ENCODE measurements at places on chromosomes 1 and 21.
A peak's percentile ranks its signal among the peaks of the same experiment; 100 is the strongest.

DNA sequence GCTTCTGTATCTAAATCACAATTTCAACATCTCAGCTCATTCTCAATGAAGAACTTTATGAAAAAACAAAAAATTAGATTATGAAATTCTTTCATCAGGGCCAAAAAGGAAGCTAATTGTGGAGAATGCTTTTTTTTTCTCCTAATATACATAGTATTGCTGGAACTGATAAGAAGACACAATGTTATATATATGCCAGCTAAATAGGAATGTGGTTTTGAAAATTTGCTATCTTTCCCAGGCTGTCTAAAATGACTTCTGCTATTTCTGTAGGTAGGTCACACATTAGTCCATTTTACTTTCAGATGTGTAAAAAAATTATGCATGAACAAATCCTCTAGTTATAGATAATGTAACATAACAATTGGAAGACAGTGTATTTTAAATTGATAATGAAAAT lies 732.9 kb downstream of the RWDD3 start:
- no peak for DNase-seq

GRCh38 chr1:180937624-180938225 lies 25.0 kb downstream of the KIAA1614 start:
- DNase-seq: no peak

- no peak for DNase-seq
Observed at GRCh38 chr1:241605146-241605805, 34.9 kb downstream of the CHML start.

DNA sequence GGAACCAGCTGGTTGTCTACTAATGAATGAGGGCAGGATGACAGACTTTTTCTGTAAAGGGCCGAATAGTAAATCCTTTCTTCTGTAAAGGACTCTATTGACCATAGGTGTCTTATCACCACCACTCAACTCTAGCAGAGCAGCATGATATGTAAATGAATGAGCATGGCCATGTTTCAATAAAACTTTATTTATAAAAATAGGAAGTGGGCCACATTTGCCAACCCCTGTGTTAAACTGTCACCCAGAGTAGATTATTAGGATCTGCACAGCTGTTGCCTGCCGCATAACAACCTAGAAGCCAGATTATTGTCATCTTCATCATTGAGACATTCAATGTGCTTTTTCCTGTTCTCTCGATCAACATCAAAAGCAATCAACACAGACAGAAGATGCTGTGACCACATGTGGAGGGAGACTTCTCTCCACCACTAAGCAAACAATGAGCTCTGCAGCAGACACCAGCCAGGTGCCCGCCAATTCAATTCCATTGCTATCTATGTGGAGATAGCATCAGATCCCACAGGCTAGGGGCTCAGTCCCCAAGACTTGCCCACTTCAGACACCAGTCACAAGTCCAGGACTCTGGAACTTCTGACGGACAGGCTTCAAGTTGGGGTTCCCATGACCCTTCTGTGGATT lies 6.8 kb upstream of the EFHD2 start:
- no peak for DNase-seq

DNA sequence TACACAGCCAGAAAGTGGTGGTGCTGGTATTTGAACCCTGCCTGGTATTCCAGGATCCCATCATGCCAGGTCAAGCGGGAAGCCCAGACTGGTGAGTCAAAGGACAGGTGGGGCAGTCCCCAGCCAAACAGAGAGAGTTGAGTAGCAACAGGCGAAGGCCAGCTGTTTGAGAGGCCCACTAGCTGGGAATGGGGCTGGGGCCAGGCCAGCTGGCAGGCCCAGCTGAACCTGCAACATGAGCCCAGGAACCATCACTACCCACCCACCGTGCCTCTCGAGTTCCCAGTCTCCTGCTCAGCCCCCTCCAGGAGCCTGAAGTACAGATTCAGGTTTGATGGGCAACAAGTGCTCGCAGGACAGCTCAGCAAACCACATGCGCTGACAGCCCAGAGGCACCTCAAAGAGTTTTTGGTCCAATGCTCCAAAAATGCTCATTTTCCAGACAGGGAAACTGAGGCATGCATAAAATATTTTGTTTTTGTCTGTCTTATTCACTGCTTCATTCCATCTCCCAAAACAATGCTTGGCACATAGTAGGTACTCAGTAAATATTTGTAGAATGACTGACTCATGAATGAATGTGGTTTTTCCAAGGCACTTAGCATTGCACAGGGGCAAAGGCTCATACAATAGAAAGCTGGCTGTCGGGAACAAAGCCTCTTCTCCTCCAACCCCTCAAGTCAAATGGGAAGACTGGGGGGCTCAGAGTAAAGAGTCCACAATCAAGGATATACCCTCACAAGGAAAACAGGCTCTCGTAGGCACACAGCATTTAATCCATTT lies 42.5 kb upstream of the CLIC4 start:
- DNase-seq: no peak

- DNase-seq: peak; percentile 40
Observed at GRCh38 chr1:108149796-108150467, 50.2 kb downstream of the SLC25A24 start.

- peak; percentile 74 for DNase-seq
Observed at GRCh38 chr1:217535601-217536377, 95.1 kb downstream of the GPATCH2 start.

- no peak for DNase-seq
Observed at GRCh38 chr1:111062081-111062480, 77.8 kb downstream of the DRAM2 start.

All from GM23248 (cell line).